ENCODE measurements at places on chromosomes 7 and 10.

GRCh38 chr7:106070567-106071254 lies 41.4 kb downstream of the SYPL1 start:
- DNase-seq = no peak

GRCh38 chr7:102306916-102307677 lies 20.4 kb downstream of the SH2B2 start:
- DNase-seq = peak; percentile 27

DNA sequence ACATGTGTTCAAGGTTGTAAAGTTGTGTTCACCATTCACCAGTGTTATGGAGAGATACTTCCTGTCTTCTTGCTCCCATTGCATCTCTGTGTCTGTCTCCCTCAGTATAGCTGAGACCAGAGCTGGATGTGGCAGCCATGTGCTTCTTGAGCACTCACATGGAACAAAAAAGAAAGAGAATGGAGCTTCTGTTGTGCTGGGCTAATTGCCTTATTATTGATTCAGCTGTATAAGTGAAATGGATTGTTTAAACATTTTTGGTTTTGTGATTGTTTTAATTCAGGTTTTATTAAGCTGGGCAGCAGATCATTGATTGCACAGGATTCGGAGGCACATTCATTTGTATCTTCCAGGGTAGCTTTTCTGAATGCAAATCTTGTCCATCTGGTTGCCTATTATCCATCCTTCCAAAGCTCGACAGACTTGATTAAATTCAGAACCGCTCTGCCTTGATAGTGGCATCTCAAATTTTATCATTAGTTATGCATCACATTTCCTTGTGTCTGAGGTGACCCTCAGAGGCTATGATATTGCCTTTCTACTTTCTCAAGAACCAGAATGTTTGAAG lies 119.9 kb downstream of the CCNY start:
- DNase-seq = no peak

DNA sequence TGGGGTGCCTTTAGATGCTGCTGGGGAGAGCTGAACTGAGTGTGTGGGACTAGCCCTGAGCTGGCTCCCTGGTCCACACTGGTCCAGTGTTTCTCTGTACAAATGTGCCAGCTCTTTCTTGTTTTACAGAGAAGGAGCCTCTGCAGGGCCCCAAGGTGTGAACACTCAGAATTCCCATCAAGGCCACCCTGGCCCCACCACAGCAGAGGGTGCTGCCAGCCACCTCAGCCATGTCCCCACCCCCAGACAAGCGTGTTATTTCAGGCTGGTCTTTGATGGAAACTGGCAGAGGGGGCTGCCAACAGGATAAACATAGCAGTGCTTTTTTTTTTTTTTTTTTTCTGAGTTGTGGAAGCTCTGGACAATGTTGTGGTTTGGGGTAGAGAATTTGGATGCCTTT lies 68.5 kb upstream of the LRRC18 start:
- no peak for DNase-seq

- DNase-seq = no peak
These were observed 78.7 kb upstream of the MKLN1 start for GRCh38 chr7:131249003-131249402.

DNA sequence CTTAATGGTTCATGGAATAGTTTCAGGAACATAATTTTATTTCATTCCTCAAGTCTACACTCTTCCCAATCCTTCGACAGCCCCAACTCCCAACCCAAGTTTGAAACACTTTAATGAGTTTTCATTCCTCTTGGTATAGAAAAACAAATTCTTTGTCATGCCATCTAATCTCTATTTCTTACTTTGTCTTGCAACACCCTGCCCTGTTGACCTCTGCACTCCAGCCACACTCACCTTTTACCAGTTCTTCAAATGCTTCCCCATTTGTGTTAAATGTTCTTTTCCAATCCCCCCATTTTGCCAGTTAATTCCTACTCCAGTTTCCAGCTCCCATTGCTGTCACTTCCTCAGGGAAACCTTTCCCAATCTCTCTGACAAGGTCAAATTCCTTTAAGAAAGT lies 21.9 kb downstream of the ASAH2 start:
- no peak for DNase-seq

DNA sequence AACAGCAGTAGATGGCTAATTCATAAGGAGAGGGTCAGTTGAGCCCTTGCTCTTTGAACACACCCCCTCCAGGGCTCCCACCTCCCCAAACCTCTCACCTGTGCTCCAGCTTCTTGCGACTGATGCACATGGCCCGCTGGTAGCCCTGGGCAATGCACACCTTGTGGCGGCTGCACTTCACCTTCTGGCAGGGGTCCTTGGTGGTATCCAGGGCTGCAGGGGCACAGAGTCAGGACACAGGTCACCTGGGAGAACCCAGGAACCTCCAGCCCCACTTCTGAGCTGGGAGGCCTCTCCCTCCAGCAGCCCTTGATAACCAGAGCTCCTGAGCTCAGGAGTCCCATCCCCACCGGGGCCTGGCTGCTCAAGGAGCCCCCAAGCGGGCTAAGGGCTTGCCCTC lies 16.3 kb downstream of the SPOCK2 start:
- no peak for DNase-seq

GRCh38 chr10:93131986-93132385 lies 58.3 kb downstream of the CYP26A1 start:
- no peak for DNase-seq

- no peak for DNase-seq
These were observed 31.7 kb downstream of the AP5Z1 start for GRCh38 chr7:4806983-4807597.

DNA sequence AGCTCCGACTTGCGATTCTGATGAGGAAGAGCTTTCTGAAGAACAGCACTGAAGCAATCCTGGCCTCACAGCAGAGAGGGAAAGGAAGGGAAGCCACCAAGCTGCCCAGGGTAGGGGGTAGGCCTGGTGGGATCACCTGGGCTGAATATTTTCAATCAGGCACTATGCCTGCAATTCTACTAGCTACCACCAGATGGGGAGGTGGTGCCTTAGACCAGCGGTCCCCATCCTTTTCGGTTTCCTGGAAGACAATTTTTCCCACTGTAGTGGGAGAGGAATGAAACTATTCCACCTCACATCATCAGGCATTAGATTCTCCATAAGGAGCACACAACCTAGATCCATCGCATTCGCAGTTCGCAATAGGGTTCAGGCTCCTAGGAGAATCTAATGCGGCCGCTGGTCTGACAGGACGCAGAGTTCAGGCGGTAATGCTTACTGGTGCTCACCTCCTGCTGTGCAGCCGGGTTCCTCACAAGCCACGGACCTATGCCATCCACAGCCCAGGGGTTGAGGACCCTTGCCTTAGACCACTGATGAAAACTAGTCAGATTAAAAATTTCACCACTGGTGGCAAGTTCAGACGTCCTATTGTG lies 2.7 kb downstream of the LRRC20 start:
- peak; percentile 19 for DNase-seq

DNA sequence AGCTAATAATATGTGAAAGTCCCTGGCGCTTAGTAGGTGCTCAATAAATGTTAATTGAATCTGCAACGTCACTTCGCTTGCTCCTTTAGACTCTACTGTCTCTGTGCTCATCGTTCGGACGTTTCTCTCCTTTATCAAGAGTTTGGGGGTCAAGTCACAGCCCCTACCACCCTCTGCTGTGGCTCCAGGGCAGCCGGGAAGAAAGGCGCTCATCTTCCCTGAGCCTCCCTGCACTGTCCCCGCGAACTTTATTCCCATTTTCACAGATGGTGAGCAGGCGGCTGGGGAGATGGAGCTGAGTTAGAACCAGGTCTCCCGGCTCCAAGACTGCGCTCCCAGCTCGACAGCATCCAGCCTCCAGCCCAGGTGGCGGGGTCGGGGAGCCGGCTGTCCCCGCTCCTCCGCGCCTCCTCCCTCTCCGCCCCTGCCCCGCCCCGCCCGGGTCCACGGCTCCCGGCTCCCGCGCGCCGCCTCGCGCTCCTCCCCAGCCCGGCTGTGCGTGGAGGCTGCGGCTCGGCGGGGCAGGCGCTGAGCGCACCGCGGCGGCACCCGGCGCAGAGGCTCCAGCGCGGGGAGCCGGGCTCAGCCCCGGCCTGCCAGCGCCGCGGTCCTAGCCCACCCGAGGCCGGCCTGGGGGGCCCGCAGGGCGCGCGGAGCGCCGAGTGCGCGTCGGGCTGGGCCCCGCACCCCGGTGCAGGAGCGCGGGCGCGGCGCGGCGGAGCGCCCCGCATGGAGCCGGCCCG lies at the start of gene CLEC2L:
Gene CLEC2L, plus strand, starts transcription at position 487 of the 743 bp plus-strand sequence. Its CDS starts 243 bp downstream, at position 730.
- peak; percentile 26 for DNase-seq

GRCh38 chr7:158740013-158740656 lies 35.5 kb upstream of the NCAPG2 start:
- DNase-seq = no peak

GRCh38 chr10:110330675-110331074 lies 26.0 kb upstream of the SMNDC1 start:
- no peak for DNase-seq

- DNase-seq = no peak
These were observed 34.3 kb downstream of the NPY start for GRCh38 chr7:24318326-24318725.

- no peak for DNase-seq
These were observed 1247.8 kb downstream of the GATA3 start for GRCh38 chr10:9302140-9302746.

DNA sequence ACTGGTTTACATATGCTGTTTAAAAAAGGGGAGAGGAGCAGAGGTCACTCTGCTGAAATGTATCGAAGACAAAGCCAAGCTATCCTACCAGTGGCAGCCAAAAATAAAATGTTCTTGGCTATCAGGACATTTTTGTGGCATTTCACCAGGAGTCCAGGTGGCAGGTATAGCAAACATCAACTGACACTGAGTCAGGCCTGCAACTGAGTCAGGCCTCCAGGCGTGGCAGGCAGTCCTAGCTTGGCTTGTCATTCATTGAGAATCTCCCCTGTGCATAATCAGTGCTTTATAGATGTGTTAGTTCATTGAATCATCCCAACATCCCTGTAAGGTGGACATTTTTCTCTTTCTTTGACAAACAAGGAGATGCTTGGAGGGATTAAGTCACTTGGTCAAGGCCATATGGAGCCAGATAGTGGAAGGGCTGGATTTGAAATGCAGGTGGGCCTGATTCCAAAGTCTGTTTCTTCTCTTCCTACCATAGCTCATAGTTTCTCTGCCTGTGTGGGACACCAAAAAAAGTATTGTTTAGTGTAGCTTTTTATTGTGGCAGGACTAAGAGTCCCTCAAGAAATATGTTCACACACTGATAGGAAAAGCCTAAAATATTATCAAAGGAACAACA lies 4.3 kb downstream of the DYNC1I1 start:
- DNase-seq = no peak

- DNase-seq = no peak
These were observed 144.1 kb upstream of the FAM171A1 start for GRCh38 chr10:15515202-15515601.

- DNase-seq = no peak
These were observed 18.5 kb downstream of the KIAA1549 start for GRCh38 chr7:138962561-138963270.

- DNase-seq = peak; percentile 65
These were observed 57.1 kb downstream of the FIGNL1 start for GRCh38 chr7:50393076-50393475.

- DNase-seq = no peak
These were observed 86.6 kb upstream of the C7orf33 start for GRCh38 chr7:148503900-148504487.

GRCh38 chr7:96349572-96349971 lies 27.7 kb upstream of the SLC25A13 start:
- DNase-seq = no peak

- peak; percentile 16 for DNase-seq
These were observed 36.2 kb upstream of the HECW1 start for GRCh38 chr7:43076189-43076605.

DNA sequence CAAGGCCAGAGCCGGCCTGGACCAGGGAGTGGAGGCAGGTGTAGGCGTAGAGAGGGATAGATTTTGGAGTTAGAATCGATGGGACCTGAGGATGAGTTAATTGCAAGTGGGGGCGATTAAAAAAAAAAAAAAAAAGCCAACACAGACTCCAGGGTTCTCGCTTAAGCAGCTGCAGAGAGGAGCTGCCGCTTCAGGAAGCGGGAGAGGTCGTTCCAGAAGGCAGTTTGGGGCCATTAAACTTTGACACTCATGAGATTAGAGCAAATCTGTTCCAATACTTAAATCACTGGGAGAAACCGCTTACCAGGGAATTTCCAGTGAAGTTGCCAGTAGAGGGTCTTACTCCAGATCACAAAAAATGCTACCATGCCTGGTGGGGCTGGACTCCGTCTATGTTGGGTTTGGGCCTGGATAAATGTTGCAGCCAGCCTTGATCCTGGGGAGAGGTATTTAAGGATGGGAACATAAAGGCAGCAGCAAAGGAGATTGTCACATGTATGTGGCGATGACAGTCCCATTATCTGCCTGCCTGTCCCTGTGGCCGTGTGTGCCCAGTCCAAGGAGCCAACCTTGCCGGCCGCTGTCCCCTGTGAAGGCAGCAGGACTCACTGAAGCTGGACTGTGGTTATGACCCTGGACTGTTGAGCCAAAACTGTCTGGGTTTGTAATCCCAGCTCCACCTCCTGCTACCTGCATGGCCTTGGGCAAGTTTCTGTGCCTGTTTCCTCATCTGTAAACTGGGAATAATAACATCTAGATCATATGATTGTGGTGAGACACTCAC lies 23.9 kb upstream of the GRID1 start:
- DNase-seq = no peak

DNA sequence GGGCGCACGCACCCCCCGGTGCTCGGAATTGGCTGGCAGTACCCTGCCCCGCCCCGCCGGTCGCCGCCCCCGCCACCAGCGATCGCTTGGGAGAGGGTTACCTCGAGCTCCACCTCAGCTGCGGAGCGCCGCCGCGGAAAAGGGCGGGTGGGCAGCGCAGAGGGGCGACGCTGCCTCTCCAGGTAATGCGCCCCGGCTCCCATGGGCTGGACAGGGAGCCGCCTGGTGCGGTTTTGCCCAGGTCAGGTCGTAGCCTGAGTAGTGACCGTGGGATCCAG lies 1.3 kb downstream of the PFKFB3 start:
- peak; percentile 76 for DNase-seq

DNA sequence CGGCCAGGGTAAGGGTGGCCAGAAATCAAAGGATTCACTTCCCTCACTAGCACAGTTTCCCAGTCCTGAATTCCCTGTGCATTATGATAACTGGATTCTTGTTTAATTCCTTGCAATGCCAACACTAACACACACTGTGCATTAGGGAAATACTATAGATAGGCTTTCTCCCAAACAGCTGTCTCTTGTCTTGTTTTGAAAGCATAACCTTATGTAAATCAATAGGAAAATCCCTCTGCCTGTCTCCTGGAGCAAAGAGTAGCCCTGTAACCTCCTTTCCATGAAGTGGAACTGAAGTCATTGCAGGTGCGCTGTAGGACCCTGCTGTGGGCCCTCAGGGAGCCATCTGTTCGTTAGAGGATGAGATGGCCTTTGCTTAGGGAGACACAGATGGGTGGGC lies 82.8 kb upstream of the FAM171A1 start:
- DNase-seq = no peak

- DNase-seq = no peak
These were observed 1.5 kb upstream of the RELN start for GRCh38 chr7:103990991-103991390.

- no peak for DNase-seq
These were observed 29.8 kb downstream of the MTURN start for GRCh38 chr7:30164567-30164966.

Data from activated CD4-positive, alpha-beta T cell treated with anti-CD3 and anti-CD28 coated beads, Interleukin-2, amount 50 U/mL, for 48 hours (primary cell).